ENCODE measurements at places on chromosomes 3 and 15. TPM values are rescaled to one million over a fixed set of nuclear protein-coding genes. Genes with fewer than 3 reads are reported as not detected.

DNA sequence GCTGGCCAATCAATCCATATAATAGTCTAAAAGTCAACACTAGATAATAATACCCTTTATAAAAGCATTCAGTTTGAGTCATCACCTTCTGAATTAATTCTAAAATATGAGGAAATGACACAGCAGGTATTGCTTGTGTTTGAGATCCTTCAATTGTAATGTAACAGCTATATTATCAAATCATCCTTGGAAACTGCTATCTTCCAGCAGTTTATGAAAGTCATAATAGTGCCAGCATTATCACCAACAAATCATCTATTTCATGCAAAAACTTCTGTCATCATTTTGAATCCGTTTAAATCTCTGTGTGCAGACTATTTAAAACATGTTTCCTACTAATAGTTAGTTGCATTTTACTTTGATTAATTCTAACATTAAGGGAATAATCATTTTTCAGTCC lies 468.7 kb downstream of the CADM2 start:
- DNase-seq: no peak

DNA sequence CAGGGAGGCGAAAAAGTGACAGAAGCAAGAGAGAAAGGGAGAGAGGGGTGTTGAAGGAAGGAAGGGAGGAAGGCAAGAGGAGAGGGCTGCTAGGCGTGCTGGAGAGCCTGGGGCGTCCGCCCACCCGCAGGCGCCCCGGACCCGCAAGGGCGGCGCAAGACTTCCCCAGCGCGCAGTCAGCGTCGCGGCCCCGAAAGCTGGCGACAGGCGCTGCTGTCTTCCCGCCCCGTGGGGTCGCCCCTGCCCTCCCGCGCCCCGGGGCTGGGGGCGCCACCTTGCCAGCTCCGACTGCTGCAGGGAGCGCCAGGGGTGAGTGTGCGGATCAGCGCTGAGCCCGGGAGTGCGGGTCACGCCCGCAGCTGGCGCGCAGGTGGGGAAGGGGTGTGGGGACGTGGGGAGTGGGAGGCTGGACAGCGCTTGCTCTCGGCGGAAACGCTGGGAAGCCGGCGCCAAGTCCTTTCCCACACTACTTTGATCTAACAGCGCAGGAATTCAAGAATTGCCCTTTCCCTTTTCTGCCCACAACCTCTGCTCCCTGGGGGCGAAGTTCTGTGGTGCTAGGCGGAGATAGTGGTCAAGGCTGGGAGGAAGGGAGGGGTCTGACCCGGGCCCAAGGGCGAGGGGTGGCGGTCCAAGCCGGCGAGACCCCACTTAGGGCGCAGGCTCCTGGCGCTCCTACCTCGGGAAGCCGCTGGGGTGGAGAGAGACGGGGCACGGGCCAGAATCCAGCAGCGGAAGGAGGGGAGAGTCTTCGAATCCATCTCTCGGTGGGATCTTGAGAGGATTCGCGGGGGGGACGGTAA lies 266.1 kb downstream of the CGGBP1 start:
- no peak for DNase-seq

The GRK7 gene
- not detected for total RNA-seq

The PIERCE2 gene
- not detected for total RNA-seq

DNA sequence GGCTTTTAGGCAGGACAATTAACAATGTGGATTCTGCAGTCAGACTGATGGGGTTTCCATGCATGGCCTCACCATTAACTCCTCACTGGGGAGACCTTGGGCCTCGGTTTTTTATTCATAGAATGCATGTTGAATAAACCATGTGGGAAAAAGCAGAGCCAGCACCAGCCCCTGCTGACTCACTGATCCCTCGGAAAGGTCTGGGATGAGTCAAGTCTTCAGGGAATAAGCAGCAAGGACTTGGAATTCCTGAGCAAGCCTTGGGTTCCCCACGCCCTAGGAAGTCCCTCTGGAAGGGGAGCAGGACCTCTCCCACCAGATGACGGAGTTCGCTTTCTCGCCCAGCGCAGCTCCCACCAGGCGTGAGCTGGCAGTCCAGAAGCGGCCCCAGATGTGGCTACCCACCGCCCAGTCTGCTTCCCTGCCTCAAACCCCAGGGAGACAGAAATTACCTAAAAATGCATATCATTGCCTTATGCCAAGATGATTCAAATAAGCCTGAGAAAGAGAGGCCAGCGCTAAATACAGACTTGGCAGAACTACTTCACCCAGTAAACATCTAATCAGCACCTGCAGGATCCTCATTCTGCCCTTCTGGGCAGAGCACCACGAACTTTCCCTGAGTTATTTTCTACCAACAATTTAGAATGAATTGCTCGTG lies 45.4 kb downstream of the BTD start:
- no peak for DNase-seq

The PLCL2 gene
- total RNA-seq: 16.7 TPM

The PP2D1 gene
- not detected for total RNA-seq

The ARIH2 gene
- total RNA-seq: 109 TPM

DNA sequence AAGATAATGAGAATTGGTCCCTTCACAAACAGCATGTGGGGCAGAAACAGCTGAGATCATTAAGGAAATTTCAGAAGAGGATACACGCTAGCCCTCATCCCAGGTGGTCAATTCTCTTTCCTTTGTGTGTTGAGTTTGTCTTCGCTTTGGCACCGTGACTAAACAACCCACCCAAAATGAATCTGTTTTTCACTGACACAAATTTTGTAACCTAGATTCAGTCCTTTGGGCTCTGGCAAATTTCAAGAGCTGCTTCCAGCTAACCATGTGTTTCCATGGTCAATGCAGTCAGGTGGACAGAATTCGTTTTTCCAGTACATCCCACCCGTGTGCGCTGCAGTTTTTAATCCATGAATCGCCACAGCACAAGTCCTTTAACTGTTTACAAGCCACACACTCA lies 435.4 kb downstream of the WDR72 start:
- DNase-seq: no peak

The TMEM45A gene
- total RNA-seq: 0.74 TPM

The SAMMSON gene
- not detected for total RNA-seq

DNA sequence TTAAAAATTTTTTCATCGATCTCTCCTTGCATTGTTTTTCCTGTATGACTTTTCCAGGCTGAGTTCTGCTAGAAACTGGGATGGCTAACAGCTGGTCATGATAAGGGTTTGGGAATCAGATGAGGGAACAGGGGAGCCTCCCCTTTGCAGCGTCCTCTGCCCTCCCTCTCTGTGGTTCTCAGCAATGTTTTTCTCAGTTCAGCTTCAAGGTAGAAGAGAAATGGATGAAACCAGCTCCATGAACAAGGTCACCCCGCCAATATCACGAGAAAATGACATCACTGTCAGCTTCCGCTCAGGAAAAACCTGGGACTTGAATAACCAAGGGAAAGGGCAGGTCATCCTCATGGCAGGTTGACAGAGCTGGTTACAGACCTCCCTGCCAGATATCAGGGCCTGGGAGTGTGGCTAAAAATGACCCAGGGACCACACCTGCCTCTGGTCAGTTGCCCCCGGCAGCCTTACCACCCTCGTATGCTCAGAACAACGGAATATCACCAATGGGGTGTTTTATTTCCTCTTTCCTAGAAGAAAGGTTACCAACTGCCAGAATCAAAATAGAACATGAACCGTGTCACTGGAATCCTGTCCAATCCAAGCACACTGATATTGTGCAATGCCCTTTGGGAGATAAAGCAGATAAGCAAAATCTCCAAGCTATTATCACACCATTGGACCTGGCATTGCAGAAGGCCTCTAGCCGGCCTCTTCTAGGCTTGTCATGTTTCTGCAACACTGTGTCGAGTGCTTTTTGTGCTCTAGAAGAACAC lies 26.1 kb downstream of the LSM3 start:
- DNase-seq: no peak

- DNase-seq: no peak
Observed at GRCh38 chr3:45515999-45516725, 78.4 kb upstream of the LIMD1 start.

DNA sequence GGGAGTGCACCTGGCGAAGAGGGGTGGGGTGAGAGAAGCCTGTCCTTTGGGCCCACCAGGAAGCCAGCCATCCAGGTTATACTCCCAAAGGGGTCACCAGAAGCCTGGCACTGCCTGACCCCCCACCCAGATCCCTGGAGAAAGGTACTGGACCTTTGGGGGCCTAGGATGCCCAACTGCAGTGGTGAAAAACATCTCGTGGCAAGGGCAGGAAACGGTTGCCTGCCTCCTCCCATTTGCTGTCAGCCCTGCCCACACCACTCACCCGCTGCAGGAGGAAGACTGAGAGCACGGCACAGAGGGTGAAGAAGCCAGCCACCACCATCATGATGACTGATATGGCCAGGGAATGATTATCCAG lies 2.2 kb upstream of the ULK3 start:
- DNase-seq: peak; percentile 78

GRCh38 chr15:73989001-73989798 lies 2.9 kb downstream of the STOML1 start:
- DNase-seq: no peak

The LRRC31 gene
- total RNA-seq: not detected

The GPR149 gene
- total RNA-seq: not detected

The ADAMTS17 gene
- 1.2 TPM for total RNA-seq

DNA sequence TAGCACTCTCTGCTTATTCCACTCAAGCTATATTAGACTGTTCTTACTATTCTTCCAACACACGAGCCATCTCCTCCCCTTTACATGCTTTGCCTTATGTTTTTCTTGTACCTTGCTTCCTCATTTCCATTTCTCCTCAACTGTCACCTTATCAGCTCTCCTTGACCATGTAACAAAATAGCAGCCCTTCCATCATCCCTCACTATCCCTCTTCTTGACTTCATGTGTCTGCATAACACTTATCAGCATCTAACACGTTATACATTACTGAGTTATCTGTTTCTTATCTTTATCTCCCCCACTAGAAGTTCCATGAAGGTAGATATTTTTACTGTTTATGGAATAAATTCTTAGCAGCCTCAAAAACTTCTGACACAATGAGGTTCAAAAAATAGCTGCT lies 45.3 kb downstream of the TRPM7 start:
- no peak for DNase-seq

DNA sequence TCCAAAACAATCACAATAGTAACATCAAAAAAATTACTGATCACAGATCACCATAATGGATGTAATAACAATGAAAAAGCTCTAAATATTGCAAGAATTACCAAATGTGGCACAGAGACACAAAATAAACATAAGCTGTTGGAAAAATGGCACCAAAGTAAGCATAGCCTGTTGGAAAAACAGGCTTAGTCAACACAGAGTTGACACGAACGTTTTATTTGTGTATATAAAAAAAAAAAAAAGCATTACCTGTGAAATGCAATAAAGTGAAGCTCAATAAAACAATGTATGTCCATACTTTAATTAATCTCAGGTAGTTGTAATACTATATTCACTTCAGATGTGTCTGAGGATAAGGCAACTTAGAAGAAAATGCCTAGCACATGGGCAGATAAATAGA lies 77.1 kb downstream of the NR1I2 start:
- DNase-seq: no peak

DNA sequence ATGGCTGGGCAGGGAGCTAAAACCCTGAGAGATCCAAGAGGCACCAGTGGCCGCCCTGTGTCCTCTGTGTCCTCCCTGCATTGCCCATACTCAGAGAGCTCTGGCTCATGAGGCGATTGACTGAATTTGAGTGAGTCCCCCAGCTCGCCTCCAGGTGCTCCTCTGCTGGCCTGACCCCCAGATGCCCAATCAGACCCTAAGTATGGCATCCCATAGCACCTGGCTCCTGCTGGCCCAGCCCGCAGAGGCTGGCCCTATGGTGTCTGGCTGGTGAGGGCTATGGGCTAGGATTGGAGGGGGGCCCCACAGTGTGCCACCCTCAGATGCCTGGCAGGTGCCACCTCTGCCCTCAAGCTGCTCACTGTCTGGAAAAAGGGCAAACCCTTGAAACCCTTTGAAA lies 1.6 kb upstream of the TKT start:
- DNase-seq: no peak

DNA sequence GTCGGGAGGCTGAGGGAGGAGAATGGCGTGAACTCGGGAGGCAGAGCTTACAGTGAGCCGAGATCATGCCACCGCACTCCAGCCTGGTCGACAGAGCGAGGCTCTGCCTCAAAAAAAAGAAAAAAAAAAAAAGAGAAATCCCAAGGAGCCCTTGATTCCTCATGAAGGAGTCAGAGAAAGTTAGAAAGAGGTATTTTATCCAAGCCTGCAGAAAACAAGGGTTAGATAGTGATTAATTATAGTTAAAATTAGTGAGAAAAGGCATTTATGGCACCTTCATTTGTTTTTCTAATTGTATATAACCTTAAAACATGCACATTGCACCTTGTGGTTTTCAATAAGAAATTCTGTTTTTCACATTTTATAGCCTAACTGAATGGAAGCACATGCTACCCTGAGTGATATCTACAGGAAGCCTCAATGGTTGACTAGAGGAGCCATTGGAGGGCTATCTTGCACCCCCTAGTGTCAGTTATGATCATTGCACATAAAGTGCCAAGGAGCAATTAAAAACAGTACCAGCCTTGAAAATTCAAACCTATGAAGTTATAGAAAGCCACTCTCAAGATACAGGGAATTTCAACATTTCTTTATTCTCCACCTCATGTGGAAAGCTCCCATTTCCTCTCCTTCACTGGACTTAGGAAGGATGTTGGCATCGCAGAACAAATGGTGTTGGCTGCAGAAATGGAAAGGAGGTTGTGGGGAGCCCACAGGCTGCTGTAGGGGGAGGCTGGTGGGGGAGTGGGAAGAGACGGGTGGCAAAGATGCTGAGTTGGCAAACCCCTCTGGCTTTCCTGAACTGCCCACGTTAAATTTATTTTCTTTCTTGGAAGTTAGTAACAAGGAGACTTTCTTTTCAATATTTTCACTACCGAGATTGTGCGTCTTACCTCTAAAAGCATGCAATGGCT lies 48.5 kb downstream of the ITGA11 start:
- peak; percentile 42 for DNase-seq

DNA sequence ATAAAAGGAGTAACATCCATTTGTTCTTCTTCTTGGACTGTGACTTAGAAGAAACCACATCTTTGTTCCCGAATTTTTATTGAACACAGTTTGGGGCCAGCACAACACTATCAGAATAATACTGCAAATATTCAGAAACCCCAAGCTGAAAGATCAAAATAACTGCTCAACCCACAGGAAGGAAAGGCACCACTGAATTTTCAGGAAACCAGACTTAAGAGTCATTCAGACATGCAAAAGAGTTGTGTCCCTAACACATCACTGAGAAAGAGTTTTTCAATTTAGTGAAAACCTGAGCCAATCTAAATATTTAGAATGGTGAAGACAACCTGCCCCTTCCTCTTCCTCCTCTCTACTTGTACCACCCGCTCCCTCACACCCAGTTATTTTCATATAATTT lies 295.0 kb upstream of the RORA start:
- no peak for DNase-seq

The RBP2 gene
- total RNA-seq: not detected

The MELTF gene
- total RNA-seq: 6.0 TPM

GRCh38 chr3:52444860-52445793 lies at the start of gene SEMA3G:
Gene SEMA3G, minus strand, starts transcription at chr3:52445103. Its CDS starts 76 bp downstream, at chr3:52445027.
- DNase-seq: peak; percentile 87
